Activated naive CD4-positive, alpha-beta T cell treated with anti-CD3 and anti-CD28 coated beads, Interleukin-2, amount 50 U/mL, for 72 hours (primary cell): ENCODE measurements at places on chromosomes 1 and 21. TPM values are rescaled to one million over a fixed set of nuclear protein-coding genes. Genes with fewer than 3 reads are reported as not detected.

DNA sequence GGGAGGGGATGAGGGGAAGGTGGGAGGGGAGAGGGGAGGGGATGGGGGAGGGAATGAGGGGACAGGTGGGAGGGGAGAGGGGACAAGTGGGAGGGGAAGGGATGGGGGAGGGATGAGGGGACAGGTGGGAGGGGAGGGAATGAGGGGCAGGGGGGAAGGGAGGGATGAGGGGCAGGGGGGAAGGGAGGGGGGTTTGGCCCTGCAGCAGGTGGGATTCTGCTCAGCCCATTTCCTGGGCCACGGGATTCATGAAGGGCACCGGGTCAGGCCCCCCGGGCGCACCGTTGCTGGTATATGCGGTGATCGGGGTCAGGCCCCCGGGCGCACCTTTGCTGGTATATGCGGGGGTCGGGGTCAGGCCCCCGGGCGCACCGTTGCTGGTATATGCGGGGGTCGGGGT lies 15.1 kb upstream of the SAMD11 start:
- no peak for DNase-seq

DNA sequence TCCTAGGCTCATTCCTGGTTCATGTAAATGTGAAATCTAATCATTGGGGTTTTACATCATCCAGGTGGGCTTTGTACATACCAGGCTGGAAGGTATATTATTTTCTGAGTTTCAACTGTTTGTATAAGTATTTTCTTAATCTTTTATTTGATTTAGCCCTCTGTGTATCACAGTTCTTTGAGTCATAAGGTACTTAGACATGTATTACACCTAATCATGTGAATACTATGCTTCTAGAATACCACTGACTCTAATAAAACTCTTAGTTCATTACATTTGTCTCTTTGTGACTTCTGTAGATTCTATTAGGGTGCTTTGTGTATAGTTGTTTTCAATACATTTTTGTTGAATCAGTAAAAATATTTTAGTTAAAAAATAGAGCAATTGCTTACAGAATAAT lies 92.8 kb downstream of the ZFYVE9 start:
- DNase-seq, result no peak

GRCh38 chr1:3234281-3234680 lies 165.3 kb downstream of the PRDM16 start:
- no peak for DNase-seq

GRCh38 chr1:236800623-236801022 lies 5.5 kb downstream of the MTR start:
- DNase-seq, result no peak

GRCh38 chr1:14486401-14487201 lies 111.9 kb upstream of the KAZN start:
- no peak for DNase-seq

DNA sequence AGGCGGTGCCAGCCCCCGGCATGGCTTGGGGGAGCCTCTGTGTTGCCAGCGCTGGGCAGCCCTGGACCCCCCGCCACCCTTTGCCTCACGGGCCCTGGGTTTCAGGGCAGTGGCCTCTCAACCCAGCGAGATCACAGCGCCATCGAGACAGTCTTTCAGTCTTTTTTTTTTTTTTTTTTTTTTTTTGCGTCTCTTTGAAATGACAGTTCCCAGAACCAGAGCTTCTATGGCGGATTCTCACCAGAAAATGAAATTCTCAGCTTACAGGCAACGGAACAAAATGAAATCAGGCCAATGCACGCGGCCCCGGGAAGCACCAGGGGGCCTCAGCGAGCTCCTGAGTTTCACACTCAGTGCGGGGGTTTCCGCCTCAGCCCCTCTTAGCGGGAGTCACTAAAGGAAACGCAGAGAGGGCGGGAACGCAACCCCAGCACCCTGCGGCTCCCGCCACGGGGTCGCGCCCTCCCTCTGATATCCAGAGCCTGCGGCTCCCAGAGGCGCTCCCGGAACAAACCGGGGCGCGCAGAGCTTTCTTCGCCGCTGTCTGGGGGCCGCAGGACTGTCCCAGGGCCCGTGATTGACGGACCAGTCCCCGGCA lies 8.0 kb upstream of the COL6A1 start:
- peak; percentile 75 for DNase-seq

DNA sequence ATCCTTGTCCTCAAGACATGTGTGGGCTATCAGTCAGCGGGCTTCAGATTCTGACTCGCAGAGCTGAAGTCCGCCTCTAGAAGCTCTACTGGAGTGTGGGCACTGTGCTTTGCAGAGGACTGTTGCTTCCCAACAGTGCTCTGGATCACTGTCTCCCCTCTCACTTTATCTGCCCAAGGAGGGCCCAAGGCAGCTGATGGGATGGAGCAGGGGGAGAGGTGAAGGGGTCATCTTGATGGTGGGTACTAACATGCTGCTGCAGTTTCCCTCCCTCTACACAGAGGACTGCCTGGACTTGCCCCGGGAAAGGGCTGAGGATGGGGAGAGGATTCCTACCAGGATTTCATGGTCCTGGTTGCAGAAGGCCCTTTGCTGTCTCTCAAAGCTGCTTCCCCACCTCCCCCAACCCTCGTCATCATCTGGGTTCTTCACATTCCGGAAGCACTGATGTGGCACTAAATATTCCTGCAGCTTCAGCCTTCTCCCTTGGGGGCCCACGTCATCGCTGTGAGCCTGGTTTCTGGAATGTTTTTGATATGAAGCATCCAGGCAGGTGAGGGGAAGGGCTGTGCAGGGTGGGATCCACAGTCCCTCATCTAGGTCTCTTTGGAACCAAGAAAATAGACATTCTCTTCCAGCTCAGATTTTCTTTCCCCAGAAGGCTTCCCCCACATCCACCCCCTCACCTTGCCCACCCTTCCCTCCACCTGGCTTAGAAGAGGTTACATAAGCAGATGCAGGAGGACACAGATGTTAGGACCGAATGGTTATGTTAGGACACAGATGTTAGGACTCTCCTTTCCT lies 23.2 kb downstream of the NUAK2 start:
- DNase-seq, result no peak

SH2D1B gene
- total RNA-seq, result not detected

GOLT1A gene
- not detected for total RNA-seq
